Activated T-helper 1 cell treated with Interleukin-2 at 50 U/mL for 16 hours (primary cell): ENCODE measurements at places on chromosomes 4 and X.

GRCh38 chrX:119647552-119648420, 41.6 kb upstream of the NKRF start:
- DNase-seq = peak; percentile 9

- no peak for DNase-seq
These were observed 28.0 kb downstream of the JAKMIP1 start for GRCh38 chr4:6172093-6172926.

DNA sequence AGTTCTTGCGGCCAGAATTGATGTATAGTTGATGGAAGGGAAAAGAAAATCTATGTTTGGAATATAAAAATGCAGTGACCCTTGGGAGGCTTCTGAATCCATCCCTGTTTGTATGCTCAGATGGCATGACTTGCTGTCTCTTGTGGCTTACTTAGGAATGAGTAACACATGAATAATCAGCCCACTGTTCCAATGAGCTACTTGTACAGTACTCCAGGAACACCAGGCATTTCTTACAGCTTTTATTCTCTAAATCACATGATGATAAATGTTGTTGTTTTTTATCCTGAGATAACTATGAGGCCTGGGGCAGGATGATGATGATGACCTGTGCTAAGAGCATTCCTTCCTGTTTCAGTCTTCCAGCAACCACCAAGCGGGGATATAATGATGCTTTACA, 18.9 kb downstream of the TMPRSS11E start:
- DNase-seq = no peak

DNA sequence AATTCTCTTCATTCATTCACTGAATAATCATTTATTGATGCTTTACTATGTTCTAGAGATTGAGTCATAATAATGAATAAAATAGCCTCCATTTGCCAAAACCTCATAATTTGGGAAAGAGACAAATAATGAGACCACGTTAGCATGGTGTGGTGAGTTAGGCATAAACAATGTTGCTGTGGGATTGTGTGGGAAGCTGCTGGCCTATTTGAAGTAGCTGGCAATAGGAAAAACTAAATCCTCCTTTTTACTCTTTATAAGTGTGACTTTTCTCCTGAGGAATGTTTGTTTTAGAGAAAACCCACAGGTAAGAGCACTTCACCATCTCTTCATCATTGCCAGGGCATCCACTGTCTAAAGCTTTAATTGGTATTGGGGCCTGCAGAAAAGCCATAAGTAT, 95.3 kb downstream of the AREG start:
- DNase-seq = no peak
